ENCODE measurements at places on chromosomes 7 and 10.

GRCh38 chr10:131899695-131900349, 986 bp upstream of the PPP2R2D start:
- no peak for DNase-seq

- no peak for DNase-seq
Measured at GRCh38 chr10:132192991-132193665, 6.4 kb downstream of the DPYSL4 start.

DNA sequence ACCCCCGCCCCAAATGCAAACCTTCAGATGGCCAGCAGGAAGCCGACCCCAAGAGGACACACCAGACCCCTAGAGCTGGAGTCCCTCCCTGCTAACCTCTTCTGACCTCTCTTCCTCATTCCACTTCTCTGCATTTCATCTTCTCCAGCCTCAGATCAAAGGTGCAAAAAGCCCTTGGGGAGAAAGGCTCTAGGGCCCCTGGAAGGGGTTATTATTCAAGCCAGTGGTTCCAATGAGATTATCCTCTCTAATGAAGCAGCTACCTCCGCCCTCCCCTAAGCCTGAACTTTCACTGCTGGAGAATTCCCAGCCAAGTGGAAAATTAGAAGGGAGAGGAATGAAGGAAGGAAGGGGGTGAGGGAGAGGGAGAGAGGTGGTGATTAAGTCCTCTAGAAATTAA, 343.9 kb downstream of the PLXNA4 start:
- no peak for DNase-seq

DNA sequence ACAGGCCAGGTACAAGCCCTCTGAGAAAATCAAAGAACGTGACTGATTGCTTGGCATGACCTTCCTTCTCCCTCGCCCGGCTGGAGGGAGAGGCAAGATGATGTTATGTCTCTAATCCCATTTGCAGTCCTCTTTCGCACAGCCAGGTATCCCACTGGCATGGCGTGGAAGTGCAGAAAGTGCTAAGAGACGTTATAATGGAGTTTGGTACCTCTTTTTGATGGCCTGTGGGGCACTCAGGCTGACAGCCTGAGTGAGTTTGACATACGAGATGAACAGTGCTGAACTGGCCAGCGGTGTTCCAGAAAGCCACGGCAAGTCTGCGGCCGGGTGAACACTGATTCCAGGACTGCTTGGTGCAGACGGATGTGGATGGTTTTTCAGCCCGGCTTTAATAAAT, 241.6 kb downstream of the RAB11FIP2 start:
- DNase-seq = no peak

- DNase-seq = no peak
Measured at GRCh38 chr10:113922787-113923570, 68.5 kb downstream of the NHLRC2 start.

GRCh38 chr10:119162452-119163092, 2.9 kb downstream of the SFXN4 start:
- DNase-seq = no peak

DNA sequence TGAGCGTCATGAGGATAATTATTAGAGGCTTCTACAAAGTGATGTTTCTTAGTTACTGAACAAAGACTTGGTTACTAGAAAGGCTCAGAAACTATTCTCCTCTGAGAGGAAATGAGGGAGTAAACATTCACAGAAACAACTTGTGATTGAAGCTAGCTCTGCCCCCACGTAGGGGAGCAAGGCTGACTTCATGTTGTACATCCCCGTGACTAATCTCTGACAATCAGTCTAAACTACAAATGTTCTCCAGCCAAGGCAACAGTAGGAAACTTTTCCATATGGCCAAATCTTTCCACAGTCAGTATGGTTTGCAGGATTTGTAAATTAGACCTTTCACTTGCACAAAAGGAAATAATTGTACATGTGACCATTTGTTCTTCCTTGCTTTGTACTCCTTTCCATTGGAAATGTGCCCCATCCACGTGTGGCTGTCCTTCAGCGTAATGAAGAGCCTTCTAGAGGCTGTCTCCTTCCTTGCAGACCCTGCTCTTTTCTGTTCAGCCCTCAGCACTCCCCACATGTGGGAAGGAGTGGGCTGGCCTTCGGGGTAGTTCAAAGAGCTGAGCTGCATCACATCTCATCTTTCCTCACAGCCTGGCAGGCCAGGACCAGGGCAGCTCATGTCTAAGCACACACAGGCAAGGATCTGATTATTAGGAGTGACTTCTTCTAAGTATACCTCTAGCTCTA, 93.5 kb downstream of the PCGF5 start:
- DNase-seq = no peak

- DNase-seq = no peak
Measured at GRCh38 chr10:75508814-75509306, 77.4 kb downstream of the LRMDA start.

DNA sequence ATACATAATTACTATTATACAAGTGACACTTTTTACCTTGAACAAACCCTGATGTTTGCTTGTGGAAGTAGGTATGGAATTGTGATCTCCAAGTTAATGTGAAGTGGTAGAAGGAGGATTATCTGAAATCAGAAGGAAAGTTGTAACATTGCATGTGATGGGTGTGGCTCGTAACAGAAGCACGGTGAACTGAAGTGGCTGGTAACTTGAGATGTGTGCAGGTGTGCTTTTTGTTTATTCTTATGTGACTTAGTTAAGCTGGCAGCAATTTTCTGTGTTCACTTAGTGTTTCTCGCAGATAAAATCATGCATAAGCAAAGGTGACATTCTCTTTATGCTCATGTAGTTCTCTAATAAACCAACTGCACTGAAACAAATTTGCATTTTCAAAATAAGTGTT, 82.3 kb downstream of the ZEB1 start:
- no peak for DNase-seq

DNA sequence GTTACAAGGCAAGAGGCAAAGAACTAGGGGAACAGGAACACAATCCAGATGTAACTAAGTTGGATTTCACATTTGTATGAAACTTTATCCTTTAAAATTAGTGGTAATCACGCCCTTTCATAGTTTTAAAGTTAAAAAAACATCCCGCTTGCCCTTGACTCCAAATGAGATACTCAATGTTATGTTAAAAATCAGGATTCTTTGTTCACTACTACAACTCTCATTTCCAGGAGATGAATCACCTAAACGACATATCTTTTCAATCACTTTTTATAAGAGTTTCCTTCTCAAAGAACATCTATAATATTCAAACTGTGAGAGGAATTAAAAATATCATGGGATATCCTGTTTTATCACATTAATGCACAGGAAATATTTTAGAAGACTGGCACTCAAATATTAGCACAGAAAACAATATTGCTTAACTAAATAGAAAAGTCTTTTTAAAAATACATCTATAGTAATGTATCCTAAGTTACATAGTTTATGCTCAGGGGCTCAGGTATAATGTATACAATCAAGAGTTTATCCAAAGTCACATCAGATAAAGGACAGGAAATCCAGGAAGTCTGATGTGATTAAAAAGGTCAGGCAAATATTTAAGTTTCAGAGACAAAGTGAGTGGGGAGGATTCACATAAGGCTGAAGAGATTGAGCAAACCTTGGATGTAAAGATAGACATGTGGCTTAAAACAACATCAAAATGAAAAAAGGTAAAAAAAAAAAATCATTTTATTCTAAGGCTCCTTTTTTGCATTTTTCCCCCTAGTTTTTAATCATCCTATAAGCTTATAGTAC, 41.9 kb downstream of the CADPS2 start:
- DNase-seq = no peak

DNA sequence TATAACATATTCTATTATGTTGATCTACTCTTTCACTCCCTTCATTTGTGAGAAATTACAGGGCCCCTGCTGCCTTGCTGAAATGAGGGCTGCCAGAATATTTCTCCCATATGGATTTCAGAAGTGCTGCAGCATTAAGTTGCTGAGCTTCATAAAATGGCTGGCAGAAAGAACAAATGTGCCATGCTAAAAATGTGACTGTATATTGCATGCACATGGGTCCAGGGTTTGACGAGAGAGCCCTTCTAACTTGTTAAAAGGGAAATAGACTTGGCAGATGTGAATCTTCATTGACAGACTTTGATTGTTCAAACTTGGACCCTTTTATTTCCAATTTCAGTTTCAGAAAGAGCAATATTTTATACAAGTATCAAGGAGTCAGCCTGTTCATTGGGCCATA, 468.6 kb downstream of the PHTF2 start:
- no peak for DNase-seq

DNA sequence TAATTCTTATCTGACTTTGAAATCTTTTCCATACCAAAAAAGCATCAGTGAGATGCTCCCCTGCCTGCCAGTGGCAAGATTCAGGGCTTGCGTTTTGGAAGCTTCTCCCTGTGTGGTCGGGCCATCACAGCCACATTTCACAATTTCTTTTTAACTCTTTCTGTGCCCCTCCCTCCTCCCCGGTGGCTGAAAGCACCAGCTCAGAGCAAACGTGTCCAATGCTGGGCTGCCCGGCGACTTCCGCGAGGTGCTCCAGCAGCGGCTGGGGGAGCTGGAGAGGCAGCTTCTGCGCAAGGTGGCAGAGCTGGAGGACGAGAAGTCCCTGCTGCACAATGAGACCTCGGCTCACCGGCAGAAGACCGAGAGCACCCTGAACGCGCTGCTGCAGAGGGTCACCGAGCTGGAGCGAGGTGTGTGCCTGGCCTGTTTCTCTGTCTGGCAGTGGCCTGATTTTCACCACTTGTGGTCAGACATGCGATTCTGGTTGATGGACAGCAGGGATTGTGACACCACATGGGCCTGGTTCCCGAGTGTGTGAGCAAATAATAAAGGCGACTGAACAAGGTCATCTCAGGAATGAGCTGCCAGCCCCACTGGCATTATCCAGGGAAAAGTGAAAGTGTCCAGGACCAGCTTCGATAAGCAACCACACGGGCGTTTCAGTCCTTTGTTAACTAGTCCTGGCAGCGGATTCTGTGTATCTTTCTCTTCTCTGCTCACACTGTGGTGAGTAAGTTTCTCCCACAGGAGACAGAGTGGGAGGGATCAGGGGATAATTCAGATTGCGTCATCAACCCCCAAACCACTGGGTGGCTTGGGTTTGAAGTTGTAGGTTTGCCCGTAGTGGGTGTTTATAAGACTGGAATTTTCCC, 2.6 kb downstream of the NPTX2 start:
- DNase-seq = no peak

- no peak for DNase-seq
Measured at GRCh38 chr10:476455-476780, 213.1 kb downstream of the DIP2C start.

GRCh38 chr10:115432188-115432819, 339.1 kb downstream of the ATRNL1 start:
- DNase-seq = no peak

DNA sequence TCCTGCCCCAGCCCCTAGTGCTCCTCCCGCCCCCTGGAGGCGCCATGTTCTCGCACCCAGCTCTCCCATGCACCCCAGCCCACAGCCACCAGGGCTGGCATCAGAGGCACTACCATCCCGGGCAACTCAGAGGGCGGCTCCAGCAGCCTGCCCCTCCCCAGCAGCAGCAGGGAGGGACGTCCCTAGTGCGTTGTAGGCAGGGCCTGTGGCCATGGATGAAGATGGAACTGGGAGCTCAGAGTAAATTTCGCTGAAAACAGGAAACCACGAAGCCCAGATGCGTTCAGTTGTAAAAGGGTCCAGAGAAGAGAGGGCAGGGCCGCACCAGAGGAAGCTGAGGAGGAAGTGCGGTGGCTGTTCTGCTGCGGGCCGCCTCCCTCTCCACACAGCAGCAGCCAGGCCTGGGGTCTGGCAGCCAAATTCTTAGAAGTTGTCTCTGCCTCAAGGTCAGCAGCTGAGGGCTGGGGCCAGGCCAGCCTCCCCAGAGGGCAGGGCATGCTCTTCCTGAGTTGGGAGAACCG, 24.6 kb downstream of the VSIR start:
- no peak for DNase-seq

GRCh38 chr10:132987671-132988571, 45.6 kb upstream of the CFAP46 start:
- DNase-seq = no peak

- DNase-seq = no peak
Measured at GRCh38 chr10:75432176-75432575, 752 bp downstream of the LRMDA start.

DNA sequence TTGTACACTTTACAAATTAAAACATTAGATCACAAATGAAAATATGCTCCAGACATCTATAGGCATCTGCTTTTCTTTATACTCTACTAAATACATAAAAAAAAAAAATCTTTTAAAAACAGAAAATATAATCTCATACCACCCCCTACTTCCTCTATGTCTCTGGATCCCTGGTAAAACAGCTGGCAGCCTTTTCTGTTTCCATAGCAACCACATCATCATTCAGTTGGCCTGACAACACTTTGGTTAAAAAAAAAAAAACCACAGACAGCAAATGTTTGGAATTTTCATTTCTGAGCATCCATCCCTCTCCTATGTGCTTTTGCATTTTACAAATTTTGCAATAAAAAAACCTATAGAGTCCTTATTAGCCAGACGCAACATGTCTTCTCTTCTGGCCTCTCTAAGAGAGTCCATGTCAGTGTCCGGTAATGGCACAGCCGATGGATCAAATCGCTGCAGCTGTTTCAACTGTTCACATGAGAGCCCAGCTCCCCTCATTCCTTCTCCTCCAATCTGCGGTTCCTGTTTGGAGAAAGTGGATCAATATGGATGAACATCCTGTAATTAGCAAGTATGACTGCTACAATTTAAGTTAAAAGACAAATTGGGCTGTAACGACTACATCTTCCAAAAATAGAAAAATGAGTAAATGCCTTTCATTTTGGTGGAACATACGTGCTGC, 105.6 kb downstream of the NSUN6 start:
- no peak for DNase-seq

DNA sequence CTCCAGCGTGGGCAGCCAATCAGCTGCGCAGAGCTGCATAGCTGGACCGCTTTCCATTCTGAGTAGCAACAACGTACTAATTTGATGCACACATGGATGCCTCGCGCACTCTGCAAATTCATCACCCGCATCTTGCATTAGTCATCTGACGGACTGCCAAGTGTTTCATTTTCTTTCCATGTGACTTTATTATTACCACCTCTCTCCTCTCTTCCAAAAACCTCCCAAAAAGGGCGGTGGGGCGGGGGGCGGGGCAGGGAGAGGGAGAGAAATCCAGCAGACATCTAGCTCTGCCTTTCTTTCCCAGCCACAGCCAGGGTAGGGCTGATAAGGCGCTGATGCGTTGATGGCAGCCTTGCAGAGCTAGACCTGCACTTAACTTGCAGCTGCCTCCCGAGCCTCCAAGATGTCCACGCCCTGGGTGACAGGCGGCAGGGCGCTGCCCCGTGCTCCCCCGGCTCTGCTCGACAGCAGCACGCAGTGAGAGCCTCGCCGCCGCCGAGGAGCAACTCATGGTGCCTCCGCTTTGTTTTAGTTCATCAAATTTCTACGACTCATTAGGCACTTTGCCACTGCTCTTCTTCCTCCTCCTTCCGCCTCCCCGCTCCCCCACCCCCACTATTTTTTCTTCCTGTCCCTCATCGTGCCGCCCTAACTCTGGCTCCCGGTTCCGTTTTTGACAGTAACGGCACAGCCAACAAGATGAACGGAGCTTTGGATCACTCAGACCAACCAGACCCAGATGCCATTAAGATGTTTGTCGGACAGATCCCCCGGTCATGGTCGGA, 147.3 kb downstream of the CELF2 start:
- peak; percentile 5 for DNase-seq
